ENCODE measurements at places on chromosomes 6 and 20.

DNA sequence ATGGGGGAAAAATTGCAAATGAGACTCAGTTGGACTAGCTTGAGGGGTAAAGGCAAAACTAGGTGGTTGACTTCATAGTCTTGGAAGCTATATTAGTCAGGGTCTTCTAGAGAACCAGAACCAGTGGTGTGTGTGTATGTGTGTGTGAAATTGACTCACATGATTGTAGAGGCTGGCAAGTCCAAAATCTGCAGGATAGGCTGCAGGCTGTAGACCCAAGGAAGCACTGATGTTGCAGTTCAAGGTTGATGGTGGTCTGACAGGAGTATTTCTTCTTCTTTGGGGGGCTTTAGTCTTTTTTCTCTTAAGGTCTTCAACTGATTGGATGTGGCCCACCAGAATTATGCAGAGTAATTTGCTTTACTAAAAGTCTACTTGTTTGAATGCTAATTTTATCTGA is 217.4 kb downstream of the MANEA start:
- no peak for DNase-seq

DNA sequence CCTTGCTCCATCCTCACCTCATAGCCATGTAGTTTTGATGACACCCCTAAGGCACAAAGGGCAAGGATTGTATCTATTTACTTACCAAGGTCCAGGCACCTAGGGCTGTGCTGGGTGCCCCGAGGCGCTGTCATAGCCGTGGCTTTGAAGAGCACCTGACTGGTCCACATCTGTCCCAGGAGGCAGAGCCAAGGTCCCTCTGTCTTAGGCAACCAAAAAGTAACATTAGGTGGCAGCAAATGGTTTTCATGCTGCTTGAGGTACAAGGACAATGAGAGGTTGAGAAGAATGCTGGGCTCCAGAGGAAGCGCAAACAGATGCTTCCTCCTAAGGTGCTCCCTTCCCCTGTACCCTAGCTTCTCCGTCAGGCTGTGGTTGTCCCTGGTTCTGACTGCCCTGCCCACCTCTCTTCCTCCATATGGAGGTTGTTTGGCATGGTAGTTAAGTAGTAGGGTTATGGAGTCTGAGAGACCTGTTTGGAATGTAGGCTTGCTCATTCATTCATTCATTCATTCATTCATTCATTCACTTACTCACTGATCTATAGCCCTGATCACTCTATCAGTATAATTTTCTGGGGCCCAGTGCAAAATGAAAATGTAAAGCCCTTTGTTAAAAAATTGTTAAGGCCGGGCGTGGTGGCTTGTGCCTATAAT is 3.0 kb upstream of the UQCC2 start:
- DNase-seq: no peak

GRCh38 chr6:82072751-82073150 is 174.8 kb downstream of the IBTK start:
- DNase-seq: no peak

GRCh38 chr6:167847936-167848335 is 21.2 kb downstream of the AFDN start:
- no peak for DNase-seq

DNA sequence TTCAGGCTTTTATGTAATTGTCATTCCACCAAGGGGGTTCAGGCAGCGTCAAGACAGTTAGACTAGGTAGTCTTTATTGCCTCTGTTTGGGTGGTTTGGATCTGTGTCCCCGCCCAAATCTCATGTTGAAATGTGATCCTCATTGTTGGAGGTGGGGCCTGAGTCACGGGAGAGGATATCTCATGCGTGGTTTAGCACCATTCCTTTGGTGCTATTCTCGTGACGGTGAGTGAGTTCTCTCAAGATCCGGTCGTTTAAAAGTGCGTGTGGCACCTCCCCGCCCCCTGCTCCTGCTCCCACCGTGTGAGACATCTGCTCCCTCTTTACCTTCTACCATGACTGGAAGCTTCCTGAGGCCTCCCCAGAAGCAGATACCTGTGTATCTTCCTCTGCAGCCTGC is 51.3 kb upstream of the FOXC1 start:
- no peak for DNase-seq

DNA sequence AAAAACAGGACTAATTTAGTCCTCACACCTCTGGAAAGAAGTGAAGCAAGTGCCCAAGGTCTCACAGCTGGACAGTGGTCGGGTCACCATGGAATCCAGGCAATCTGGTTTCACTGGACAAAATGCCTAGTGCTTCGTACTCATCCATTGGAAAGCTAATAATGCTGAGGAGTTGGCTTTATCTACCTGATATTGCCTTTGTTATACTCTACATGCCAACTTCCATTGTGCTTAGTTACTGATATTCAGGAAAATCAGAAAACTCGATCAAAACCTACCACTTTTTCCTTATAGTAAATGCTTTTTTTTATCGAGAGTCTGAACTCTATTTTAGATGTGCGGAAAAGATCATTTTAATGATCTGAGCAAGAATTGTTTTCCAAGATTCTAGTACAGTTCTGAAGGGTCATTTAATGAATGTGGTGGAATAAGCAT is 966 bp downstream of the CFAP206 start:
- DNase-seq: no peak

DNA sequence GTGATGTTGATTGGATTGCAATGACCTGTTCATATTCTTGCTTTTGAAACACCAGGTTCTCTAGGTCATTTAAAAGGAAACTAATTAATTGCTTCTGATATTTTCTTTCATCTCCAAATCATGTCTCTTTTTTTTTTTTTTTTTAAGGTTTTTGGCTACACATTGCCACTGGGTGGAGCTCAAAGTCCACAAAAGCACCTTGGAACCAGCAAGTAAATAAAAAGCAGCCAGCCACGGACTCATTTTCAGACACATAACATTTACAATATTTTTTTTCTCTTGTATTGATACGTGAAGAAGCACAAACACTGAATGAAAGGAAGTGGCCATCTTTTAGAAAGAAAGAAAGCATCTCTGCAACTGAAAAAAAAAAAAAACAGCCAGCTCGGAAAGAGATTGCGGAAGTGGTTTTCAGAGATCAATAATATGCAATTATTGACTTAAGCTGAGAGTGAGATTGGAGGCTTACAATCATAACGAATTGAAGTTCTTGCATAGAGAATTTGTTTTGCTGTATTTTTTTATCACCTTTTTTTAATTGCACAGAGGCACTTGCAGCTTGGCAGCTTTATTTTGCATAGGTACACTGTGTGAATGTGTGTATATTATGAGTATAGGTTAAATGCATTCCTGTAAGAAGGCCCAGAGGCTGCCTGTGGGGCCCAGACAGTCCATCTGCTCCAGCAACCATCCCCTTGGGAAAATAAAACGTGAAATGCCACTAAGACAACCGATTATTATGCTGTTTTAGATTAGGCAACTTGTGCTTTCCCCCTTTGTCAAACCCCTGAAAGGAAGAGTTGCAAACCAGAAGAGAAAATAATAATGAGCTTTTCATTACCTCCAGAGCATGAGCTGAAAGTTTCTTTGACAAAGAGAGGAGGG is 28.2 kb downstream of the CGA start:
- DNase-seq: no peak

DNA sequence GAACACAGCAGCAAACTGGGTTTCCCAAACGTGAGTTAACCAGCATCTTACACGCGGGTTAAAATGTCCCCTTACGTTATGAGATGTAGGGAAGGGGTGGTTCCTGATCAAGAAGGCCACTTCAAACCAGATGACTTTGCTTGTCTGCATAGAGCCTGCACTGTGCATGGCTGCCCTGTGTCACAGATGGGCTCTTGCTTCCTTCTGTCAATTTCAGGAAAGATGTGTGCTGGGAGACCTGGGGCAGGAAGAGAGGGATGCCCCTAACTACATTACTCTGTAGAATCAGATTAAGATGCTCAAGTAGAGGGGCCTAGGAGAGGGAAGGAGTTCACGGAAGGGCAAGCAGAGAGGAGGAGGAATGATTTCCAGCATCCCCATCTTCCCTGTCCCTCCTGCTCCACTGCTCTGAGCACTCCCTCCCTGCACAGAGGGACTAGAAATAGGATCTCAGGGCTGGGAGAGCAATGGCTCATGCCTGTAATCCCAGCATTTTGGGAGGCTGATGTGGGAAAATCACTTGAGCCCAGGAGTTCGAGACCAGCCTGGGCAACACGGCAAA is 63.5 kb upstream of the ZMYND8 start:
- DNase-seq: no peak

DNA sequence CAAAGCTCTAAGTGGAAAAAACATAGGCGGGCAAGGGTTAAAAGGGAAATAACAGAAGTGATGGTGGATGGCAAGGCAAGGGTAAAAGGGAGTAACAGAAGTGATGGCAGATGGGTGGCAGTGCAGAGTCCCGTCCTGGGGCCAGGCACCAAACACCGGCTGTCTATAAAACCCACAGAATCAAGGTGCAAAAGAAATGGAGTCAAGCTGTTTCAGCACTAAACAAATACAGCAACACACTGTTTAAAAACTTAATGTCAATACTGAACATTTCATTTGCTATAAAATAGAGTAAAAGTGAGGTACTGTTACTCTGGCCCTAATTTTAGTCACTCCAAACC is 87.6 kb downstream of the MAN1A1 start:
- DNase-seq: no peak

- DNase-seq: no peak
These were observed 33.3 kb upstream of the RSPO3 start for GRCh38 chr6:127085181-127085580.

DNA sequence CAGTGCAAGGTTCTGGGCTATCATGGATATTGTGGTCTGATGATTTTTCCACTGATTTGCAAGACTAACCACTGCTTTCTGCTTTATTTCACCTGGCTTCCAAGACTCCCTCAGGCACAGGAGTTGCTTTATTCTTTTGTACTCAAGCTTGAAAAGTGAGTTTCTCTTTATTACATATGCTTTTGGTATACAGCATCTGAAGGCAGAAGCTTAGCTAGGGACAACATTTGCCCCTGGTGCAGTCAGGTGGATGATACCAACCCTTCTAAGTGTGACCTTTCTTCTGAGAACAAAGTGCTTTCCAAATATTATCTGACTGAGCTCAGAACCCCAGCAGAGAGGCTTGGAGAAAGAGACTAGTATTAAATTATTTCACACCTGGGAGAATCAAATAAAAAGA is 94.0 kb upstream of the PHACTR1 start:
- no peak for DNase-seq

DNA sequence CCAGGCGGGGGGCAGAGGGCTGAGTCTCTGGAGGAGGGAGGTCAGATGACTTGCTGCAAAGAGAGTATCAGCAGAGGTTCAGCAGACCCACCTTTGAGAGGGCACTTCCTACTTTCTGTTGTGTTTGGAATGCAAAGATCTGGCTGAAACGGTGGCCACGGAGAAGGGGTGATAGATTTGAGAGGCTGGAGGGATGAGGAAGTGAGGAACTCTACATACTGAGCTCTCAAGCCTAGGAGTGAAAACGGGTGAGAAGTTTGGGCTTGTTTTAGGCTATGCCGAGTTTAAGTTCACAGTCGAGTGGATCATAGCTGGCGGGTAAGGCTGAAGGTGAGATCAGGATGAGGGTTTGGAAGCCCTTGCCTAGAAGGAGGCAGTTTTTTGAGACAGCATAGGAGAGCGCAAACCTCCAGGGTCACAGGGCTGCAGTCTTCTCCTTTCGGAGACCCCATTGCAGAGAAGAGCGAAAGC is 477 bp upstream of the ITPA start:
- no peak for DNase-seq

- DNase-seq: no peak
These were observed 9.7 kb upstream of the FBXL4 start for GRCh38 chr6:98957450-98957849.

GRCh38 chr20:61745397-61746146 is 320.1 kb downstream of the TAF4 start:
- DNase-seq: no peak

GRCh38 chr6:6218759-6219085 is 101.7 kb downstream of the F13A1 start:
- DNase-seq: no peak
